Hepatocyte (in vitro differentiated cells): ENCODE measurements at places on chromosomes 4 and X. TPM values are rescaled to one million over a fixed set of nuclear protein-coding genes. Genes with fewer than 3 reads are reported as not detected.

The CYSLTR1 gene
- 0.43 and 0.44 TPM in 2 replicates for total RNA-seq

The CPLX1 gene
- 0.16 and 0.30 TPM in 2 replicates for total RNA-seq

The TRAPPC11 gene
- total RNA-seq = 29.0 and 42.5 TPM in 2 replicates

The SERPINA7 gene
- total RNA-seq = 42.9 and 43.1 TPM in 2 replicates

The ZCCHC4 gene
- 9.1 and 13.0 TPM in 2 replicates for total RNA-seq

The UXT gene
- total RNA-seq = 96.1 and 111 TPM in 2 replicates

The EREG gene
- 18.9 and 28.3 TPM in 2 replicates for total RNA-seq

The TMEM184C gene
- 43.0 and 49.5 TPM in 2 replicates for total RNA-seq

The PABPC4L gene
- 5.9 and 6.1 TPM in 2 replicates for total RNA-seq

The SOWAHD gene
- 0.24 and 1.00 TPM in 2 replicates for total RNA-seq

The CT45A2 gene
- not detected in 2 replicates for total RNA-seq

The USP26 gene
- total RNA-seq = 0.07 TPM in 1 of 2 replicates, not detected in the other

The PCSK1N gene
- total RNA-seq = 39.0 and 45.8 TPM in 2 replicates

The CITED1 gene
- total RNA-seq = 2.9 TPM in 1 of 2 replicates, not detected in the other

The PRR32 gene
- not detected in 2 replicates for total RNA-seq

The PPBP gene
- 0.28 and 1.2 TPM in 2 replicates for total RNA-seq

The AR gene
- total RNA-seq = 4.5 and 5.4 TPM in 2 replicates

The TEX11 gene
- total RNA-seq = 0.20 TPM in 1 of 2 replicates, not detected in the other

The GRIA2 gene
- 1.5 and 4.2 TPM in 2 replicates for total RNA-seq

The MAGEE2 gene
- total RNA-seq = not detected in 2 replicates

The POU3F4 gene
- 0.03 TPM in 1 of 2 replicates, not detected in the other for total RNA-seq

The P2RY8 gene
- 0.07 TPM in 1 of 2 replicates, not detected in the other for total RNA-seq

The USP17L15 gene
- total RNA-seq = 0.56 TPM in 1 of 2 replicates, not detected in the other

The ZMAT1 gene
- 2.5 and 4.1 TPM in 2 replicates for total RNA-seq

The IBSP gene
- 0.07 TPM in 1 of 2 replicates, not detected in the other for total RNA-seq

The TLR6 gene
- 1.1 and 2.6 TPM in 2 replicates for total RNA-seq

The CHIC1 gene
- total RNA-seq = 15.9 and 16.9 TPM in 2 replicates

The FGFR3 gene
- total RNA-seq = 70.0 and 82.0 TPM in 2 replicates

The ADH7 gene
- not detected in 2 replicates for total RNA-seq

The GIMD1 gene
- not detected in 2 replicates for total RNA-seq

The VCX2 gene
- not detected in 2 replicates for total RNA-seq

The CT45A3 gene
- not detected in 2 replicates for total RNA-seq

The ADAM29 gene
- not detected in 2 replicates for total RNA-seq

The TENM3 gene
- 70.9 and 88.5 TPM in 2 replicates for total RNA-seq

The LRP2BP gene
- total RNA-seq = 0.12 and 0.23 TPM in 2 replicates

The TMSB15C gene
- 4.6 and 7.5 TPM in 2 replicates for total RNA-seq

The CRMP1 gene
- 11.6 and 12.9 TPM in 2 replicates for total RNA-seq

The SLC10A4 gene
- 0.23 and 0.36 TPM in 2 replicates for total RNA-seq

The ARHGAP24 gene
- 20.3 and 29.6 TPM in 2 replicates for total RNA-seq

The ESX1 gene
- total RNA-seq = not detected in 2 replicates

The KCTD8 gene
- 0.48 and 1.5 TPM in 2 replicates for total RNA-seq

The NUP62CL gene
- total RNA-seq = 0.80 and 3.8 TPM in 2 replicates

The TLR3 gene
- 1.8 and 7.3 TPM in 2 replicates for total RNA-seq

The SPANXA1 gene
- total RNA-seq = not detected in 2 replicates

The RS1 gene
- total RNA-seq = 0.43 TPM in 1 of 2 replicates, not detected in the other

The DGKK gene
- total RNA-seq = 0.36 and 0.40 TPM in 2 replicates

The AMER1 gene
- total RNA-seq = 6.3 TPM in 2 replicates

The ACE2 gene
- total RNA-seq = 47.8 and 49.9 TPM in 2 replicates

The UTP3 gene
- total RNA-seq = 16.2 and 19.8 TPM in 2 replicates
